ENCODE measurements at places on chromosomes 5 and 9.

DNA sequence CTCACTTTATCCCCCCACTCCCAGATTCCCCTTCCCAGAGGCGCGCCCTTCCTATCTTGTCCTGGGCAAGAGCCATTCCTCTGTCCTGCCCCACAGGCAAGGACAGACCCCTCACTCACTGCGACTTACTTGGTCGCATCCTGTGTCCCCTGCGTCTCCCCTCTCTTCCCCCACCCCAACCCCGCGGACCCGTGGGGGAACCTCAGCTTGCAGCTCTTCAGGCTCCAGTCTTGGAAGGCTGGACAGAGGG is 542 bp downstream of the GGTA1 start:
- no peak for DNase-seq

GRCh38 chr9:1414711-1415131 is 364.6 kb downstream of the DMRT2 start:
- no peak for DNase-seq

GRCh38 chr9:16883586-16883985 is 13.1 kb upstream of the BNC2 start:
- DNase-seq = no peak

DNA sequence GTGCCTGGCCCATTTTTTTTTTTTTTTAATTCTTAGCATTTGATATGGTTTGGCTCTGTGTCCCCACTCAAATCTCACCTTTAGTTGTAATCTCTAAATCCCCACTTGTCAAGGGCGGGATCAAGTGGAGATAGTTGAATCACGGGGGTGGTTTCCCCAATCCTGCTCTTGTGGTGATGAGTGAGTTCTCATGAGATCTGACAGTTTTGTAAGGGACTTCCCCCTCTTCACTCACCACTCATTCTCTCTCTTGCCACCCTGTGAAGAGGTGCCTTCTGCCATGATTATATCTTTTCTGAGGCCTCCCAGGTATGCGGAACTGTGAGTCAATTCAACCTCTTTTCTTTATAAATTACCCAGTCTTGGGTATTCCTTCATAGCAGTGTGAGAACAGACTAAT is 27.2 kb downstream of the NDUFAF2 start:
- no peak for DNase-seq

GRCh38 chr5:14399054-14399692 is 182.4 kb upstream of the OTULINL start:
- DNase-seq = no peak

GRCh38 chr5:141787376-141787775 is 90.8 kb downstream of the PCDH1 start:
- no peak for DNase-seq

Measured in upper lobe of right lung (tissue), 1 donor.